ENCODE measurements at places on chromosomes 3 and 15. TPM values are rescaled to one million over a fixed set of nuclear protein-coding genes. Genes with fewer than 3 reads are reported as not detected.

DNA sequence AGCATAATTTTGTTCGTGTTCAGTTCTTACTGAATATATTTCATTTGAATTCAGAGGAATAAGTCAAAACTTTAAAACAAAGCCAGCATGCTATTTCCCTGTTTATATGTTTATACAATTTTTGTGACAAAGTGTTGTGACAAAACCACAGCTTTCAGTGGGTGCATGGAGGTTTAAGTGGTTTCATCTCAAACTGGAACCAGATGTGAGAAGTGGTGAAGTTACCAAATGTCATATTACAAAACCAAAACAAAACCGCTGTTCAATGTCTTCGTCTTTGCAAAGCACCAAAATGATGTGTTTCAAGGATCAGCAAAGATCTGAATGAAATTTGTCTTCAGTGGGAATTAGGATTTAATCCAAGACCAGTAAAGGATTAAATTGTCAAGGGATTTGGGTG lies 59.3 kb upstream of the OSTN start:
- DNase-seq = no peak

GRCh38 chr3:101849714-101850245 lies 466 bp downstream of the NFKBIZ start:
- DNase-seq = no peak

GRCh38 chr15:61499376-61499775 lies 270.3 kb upstream of the RORA start:
- no peak for DNase-seq

- DNase-seq = no peak
Observed at GRCh38 chr3:159619341-159619885, 369.2 kb upstream of the IL12A start.

GRCh38 chr15:57296473-57297162 lies 79.7 kb upstream of the CGNL1 start:
- no peak for DNase-seq

DNA sequence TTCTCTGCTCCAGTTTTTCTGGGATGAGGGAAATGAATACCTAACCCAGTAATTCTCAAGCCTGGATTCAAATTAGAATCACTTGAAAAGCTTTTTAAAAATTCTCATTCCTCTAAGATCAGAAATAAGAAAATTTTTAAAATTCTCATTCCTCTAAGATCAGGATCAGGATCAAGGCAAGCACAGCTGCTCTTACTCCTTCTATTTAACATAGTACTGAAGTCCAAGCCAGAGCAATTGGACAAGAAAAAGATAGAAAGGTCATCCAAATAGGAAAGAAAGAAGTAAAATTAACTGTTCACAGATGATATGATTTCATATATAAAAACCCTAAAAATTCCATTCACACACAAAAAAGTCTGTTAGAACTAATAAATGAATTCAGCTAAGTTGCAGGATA lies 24.2 kb upstream of the CLRN1 start:
- DNase-seq = no peak

DNA sequence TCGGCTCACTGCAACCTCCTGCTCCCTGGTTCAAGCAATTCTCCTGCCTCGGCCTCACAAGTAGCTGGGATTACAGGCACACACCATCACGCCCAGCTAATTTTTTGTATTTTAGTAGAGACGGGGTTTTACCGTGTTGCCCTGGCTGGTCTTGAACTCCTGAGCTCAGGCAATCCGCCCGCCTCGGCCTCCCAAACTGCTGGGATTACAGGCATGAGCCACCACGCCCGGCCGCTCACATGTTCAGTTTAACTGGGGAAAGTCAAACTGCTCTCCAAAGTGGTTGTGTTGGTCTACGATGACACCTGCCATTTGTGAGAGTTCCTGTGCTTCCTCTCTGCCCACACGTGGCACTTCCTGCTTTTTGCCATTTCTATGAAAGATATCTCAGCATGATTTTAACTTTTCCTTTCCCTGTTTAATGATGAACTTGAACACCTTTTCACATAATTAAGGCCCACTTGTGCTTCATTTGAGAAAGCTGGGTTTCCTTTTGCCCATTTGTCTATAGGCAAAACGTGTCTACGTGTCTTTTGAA lies 877 bp upstream of the GP5 start:
- DNase-seq = no peak

GRCh38 chr3:149713730-149714654 lies 38.3 kb downstream of the COMMD2 start:
- no peak for DNase-seq

- no peak for DNase-seq
Observed at GRCh38 chr3:42375121-42375800, 35.1 kb downstream of the LYZL4 start.

DNA sequence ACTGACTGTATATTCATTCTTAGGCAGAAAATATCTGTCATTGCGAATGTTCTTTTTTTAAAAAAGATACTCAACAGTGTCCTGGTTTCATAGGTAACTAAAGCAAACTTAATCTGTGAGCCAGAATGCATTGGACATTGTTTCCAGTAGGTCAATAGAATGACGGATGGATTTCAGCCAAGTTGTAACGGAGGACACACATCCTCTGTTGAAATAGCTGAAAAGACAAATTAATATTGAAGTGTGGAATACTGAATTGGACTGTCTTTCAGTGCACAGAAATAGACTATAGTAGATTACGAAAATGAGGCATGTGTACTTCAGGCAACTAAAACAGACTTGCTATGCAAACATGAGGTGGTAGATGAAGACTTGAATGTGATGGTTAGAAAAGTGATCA lies 461.6 kb downstream of the WDR72 start:
- no peak for DNase-seq

DNA sequence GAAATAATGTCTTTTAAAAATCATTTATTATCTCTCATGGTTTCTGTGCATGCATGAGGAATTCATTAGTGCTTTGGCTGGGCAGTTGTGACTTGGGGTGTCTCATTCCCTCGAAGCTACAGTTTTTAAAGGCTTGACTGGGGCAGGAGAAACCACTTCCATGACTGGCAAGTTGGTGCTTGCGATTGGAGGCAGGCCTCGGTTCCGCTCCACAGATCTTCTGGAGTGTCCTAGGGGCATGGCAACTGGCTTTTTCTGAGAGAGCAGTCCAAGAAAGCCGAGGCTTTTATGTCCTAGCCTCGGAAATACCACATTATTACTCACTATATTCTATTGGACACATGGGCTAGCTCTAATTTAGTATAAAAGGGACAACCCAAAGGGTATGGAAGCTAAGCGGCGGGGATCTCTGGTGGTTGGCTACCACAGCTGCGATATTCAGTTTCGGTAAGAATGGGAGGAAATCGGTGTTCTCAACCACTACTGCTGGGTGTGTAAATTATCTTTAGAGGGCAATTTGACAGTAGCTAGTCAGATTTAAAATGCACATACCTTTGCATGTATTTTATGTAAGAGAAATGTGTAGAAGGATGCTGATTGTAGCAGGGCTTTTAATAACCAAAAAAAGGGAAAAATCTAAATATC lies 48.8 kb upstream of the TOP2B start:
- no peak for DNase-seq

GRCh38 chr15:46088486-46089445 lies 453.9 kb downstream of the SQOR start:
- DNase-seq = no peak

DNA sequence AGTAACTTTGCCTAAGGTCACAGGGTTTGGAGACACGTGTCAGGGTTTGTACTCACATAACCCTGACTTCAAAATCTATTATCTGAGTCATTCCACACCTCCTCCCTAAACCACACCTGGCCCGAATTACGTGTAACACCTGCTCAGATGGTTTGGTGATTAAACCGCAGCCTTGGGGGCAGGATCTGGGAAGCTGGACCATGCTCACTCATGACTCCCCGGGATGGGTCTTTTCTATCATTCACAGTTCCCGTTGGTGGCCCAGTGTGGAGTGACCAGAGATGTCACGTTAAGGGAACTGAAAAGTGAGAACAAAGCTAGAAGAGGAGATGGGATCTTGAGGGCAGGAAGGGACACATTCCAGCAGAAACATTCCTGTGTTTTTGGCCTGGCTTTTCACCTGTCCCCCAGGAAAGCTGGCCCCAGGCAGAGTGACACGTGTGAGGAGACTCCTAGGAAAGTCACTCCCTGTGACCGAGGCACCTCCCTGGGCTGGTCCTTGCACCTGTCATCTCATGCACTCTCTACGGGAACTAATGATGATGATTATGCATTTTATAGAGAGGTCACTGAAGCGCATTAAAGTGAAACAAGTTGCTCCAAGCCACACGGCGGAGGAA lies 75.4 kb upstream of the POMGNT2 start:
- DNase-seq = no peak

GRCh38 chr3:29339016-29339833 lies 58.4 kb downstream of the RBMS3 start:
- no peak for DNase-seq

DNA sequence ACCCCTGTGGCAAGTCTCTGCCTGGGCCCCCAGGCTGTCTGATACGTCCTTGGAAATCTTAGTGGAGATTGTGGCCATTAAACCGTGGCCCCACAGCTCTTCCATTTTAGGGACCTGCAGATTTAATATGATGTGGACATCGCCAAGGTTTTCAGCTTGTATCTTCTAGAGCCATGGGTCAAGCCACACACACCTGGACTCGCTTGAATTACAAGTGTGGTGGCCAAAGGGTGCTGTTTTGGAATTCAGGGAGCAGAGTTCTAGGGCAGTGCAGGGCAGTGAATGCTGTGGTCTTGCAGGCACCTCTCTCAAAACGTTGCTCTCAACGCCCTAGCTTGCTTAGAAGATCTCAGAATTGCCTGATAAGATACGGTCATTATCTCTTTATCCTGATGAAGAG lies 211.2 kb downstream of the ROBO2 start:
- DNase-seq = no peak

DNA sequence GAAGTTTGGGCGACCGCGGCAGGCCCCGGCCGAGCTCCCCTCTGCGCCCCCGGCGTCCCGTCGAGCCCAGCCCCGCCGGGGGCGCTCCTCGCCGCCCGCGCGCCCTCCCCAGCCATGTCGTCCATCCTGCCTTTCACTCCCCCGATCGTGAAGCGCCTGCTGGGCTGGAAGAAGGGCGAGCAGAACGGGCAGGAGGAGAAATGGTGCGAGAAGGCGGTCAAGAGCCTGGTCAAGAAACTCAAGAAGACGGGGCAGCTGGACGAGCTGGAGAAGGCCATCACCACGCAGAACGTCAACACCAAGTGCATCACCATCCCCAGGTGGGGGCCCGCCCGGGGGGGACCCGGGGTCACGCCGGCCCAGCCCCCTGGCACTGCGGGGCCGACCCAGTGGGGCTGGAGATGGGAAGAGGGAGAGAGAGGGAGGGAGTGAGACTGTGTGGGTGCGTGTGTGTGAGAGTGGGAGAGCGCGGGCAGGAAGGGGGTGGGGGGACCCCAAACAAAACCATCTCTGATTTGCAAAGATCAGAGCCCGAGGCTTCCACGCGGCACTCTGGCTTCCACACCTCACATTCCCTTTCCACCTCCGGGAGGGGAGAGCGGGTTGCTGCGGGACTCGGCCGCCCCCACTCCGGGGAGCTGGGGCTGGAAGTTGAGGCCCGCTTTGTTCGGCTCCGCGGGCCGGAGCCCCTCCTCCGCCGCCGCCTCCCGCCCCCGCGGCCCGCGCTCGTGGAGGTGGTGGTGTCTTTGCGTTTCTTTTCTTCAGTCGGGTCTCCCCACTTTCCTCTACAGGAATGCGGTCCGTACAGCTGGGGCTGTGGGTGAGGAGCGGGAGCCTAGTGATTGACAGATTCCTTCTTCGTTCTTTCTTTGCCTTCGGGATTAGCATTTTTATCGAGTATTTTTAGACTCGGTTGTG lies 898 bp downstream of the SMAD3 start:
- DNase-seq = no peak

DNA sequence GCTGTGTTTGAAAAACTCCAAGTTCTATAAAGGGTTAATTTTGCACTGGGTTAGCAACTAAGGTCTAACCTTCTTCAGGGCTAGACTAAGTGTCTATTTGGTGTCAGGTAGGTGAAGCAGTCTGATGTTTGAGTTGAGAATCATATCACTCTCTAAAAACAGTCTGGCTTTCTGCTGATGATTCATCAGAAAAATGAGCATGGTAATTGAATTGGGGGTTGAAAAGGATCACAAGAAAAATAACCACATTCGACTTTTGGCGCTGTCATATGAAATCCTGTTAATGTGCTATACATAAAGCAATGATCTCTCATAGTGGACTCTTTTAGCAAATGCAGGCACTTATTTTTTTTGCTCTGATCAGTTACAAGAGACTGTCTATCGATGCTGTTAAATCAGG lies 242.2 kb upstream of the AZI2 start:
- no peak for DNase-seq

- no peak for DNase-seq
Observed at GRCh38 chr3:69210068-69210730, 87.8 kb upstream of the LMOD3 start.

DNA sequence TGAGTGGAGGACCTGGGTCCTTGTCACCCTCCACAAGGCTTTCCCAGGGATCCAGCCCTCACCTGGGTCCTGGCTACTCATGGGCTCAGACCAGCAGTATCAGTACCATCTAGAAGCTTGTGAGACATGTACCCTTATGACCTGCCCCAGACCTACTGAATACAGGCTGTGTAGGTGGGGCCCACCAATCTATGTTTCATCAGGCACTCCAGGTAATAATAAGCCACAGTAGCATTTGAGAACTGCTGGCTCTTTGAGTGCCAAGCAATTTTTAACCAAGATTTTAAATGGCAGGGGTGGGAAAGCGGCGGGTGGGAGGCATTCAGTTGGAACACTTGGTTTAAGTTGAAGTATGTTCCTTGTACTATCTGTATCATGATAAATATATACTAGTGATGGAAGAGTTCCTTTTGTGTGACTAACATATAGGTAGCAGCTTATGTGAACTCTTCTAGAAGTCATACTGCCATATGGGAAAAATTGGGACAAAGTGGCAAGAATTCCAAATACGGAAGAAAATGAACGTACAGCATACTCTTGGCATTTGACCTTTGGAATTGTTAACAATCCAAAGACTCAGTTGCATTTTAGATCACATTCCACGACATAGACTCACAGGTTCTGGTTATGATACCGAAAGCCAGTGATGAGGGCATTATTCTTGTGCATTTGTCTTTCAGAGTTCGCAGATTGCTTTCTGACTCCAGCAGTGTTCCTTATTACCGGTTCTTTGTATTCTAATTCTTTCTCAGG lies 190.4 kb downstream of the GHSR start:
- no peak for DNase-seq

GRCh38 chr3:15768421-15769255 lies 29.1 kb downstream of the ANKRD28 start:
- DNase-seq = no peak

DNA sequence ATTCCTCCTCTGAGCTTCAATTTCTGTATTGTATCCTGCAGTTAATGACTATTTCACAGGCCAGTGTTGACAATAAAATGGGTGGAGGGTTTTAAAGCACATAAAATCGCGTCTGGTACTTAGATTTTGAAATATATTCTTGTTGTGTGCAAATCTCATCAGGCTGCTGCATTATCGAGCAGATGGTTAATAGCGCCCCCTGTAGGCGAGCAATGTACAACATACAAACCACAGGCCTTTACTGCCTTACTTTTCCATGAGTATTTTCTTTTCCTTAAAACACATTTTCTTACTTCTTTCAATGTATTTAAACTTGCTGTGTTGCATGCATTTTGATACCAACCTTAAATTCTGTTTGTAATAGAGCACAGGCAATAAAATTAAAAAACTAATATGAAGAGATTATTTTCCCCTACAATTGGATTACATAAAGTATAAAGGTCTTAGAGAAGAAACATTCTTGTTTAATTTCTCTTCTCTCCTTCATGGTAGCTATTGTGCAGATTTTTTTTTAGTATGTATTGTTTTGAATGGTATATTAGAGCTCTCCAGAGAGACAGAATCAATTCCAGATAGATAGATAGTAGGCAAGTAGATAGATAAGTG lies 608.4 kb downstream of the CADM2 start:
- DNase-seq = no peak

The ZNF660 gene
- total RNA-seq = 2.0 TPM

The ATP8B4 gene
- 12.1 TPM for total RNA-seq

The MAGI1 gene
- 22.9 TPM for total RNA-seq

The ECE2 gene
- not detected for total RNA-seq

Measured in omental fat pad (tissue), 4 donors.